H1 (cell line): ENCODE measurements at places on chromosomes 7 and 10. TPM values are rescaled to one million over a fixed set of nuclear protein-coding genes. Genes with fewer than 3 reads are reported as not detected.

GRCh38 chr7:153504288-153505075 lies 547.7 kb upstream of the DPP6 start:
- H3K4me3 ChIP-seq = no peak overlapping the region
- H3K4me1 ChIP-seq = no peaks in the 10 kb centered on the region
- H3K27me3 ChIP-seq = no peaks in the 10 kb centered on the region
- no peaks in the 10 kb centered on the region for H3K36me3 ChIP-seq
- DNase-seq = no peak
- no peak overlapping the region for H3K27ac ChIP-seq

DNA sequence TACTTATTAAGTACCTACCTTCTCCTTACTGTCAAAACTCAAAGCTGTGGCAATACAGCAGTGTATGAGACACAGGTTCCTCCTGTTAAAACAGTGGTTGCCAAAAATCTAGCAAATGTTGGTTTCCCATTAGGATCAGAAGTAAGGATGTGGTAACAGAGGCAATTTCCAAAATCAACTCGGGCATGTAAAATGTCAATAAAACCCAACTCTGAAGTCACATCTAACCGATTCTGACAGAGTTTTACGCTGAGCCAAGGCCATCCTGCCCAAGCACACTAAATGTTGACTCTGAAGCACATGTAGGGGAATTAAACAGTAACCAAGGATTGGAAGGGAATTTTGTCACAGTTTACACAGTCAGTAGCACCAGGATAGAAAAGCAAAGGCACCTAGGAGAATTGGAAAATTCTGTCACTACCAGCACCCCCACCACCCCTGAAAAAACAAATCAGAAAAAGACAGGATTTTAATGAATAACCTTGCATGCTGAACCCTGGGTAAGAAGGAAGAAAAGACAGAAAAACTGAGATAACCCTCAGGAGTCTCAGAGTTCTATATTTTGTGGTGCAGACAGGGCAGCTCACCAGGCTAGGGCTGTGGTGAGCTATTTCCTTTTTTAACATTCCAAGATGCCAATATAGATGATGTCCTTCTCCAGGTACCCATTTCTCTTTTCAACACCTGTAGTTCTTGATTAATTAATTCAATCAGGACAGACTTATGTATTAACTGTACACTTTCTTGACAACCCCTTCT lies 119.5 kb downstream of the DOCK4 start:
- no peak overlapping the region for H3K27ac ChIP-seq
- H3K4me3 ChIP-seq = no peak overlapping the region
- no peaks in the 10 kb centered on the region for H3K4me1 ChIP-seq

EEPD1 gene
- polyA plus RNA-seq = 3.1 and 5.5 TPM in 2 replicates

GRCh38 chr7:130995252-130996081 lies 261.5 kb upstream of the KLF14 start:
- no peak overlapping the region for H3K27ac ChIP-seq
- no peak overlapping the region for H3K4me3 ChIP-seq

DNA sequence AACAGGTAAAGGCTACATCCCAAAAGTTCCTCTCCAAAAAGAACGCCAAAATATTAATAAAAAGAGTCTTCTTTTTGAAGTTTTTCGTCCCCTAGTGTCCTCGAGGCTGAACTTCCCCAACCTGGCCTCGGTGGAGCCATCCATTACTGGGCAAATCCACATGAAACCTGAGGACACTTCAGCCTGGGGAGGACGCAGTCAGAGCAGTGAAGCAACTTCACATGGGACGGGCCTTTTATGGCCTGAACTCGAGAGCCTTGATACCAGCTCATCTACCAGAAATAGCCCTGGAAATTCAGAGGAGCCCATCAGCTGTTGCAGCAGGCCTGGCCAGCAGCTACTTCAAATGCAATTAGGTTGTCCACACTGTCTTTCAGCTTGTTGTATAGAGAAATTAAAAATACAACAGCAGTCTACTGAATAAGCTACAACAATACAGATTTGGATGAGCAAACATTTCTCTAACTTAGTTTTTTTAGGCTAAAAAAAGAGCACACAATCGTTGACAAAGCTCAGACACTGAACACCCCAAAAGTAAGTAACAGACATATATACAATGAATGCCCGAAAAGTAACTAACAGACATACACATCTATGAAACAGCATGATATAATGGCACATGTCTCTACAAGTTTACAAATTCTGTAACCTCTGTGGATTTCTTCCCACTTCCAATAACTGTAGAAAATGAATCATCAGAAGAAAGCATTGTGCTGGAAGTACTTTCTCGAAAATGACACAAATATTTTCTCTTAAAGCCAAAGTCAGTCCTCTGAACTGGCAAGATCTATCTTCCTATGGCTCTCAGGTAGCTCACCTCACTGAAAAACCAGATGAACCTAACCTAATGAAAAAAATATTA lies at the start of gene SVIL:
TSS of gene SVIL (minus strand) at position 208 of the 862 bp plus-strand sequence. CDS start 79,913 bp downstream, outside the sequence.
- H3K27ac ChIP-seq = no peak within 1 kb of the TSS
- no peak within 1 kb of the TSS for H3K4me3 ChIP-seq
- no peaks in the 10 kb centered on the region for H3K27me3 ChIP-seq

LMTK2 gene
- polyA plus RNA-seq = 9.7 and 11.3 TPM in 2 replicates

- H3K4me3 ChIP-seq = no peak overlapping the region
- peaks cover 1% of the 10 kb centered on the region; the same call in 1 of the 2 replicates for H3K4me1 ChIP-seq
- H3K36me3 ChIP-seq = peaks cover 7% of the 10 kb centered on the region; the same call in 1 of the 2 replicates
These were observed 9.5 kb downstream of the INHBA start for GRCh38 chr7:41693150-41693997.

PON1 gene
- polyA plus RNA-seq = not detected in 2 replicates

CYP2C19 gene
- not detected in 2 replicates for polyA plus RNA-seq

TRAPPC14 gene
- polyA plus RNA-seq = 11.9 and 19.6 TPM in 2 replicates

SPDYE1 gene
- polyA plus RNA-seq = not detected in 2 replicates

DNA sequence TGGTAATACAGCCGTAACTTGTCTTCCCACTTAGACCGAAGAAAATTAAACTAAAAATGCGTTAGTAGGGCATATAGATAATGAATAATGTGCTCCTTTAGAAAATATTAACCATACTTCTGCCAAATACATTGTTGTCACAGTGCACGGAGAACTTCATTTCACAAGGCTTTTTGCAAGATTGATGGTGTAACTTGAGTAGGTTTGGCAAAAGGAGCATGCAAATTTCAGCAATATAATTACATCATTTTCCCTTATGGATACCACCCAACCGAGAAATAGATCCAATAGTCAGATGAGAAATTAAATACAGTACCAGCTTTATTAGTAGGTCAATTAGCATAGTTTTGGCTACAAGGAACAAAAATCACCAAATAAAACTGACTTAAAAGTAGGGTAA lies 792.6 kb upstream of the C7orf33 start:
- no peaks in the 10 kb centered on the region for H3K4me1 ChIP-seq
- DNase-seq = no peak
- no peaks in the 10 kb centered on the region for H3K27me3 ChIP-seq
- no peak overlapping the region for H3K27ac ChIP-seq
- H3K36me3 ChIP-seq = no peaks in the 10 kb centered on the region

LHPP gene
- 45.0 and 50.5 TPM in 2 replicates for polyA plus RNA-seq

TLX1 gene
- polyA plus RNA-seq = not detected in 2 replicates

- H3K4me3 ChIP-seq = no peak overlapping the region
- H3K27ac ChIP-seq = no peak overlapping the region
- no peaks in the 10 kb centered on the region for H3K27me3 ChIP-seq
- H3K4me1 ChIP-seq = peaks cover 10% of the 10 kb centered on the region
- DNase-seq = no peak
These were observed 161.5 kb downstream of the FGFR2 start for GRCh38 chr10:121436630-121437341.

DNA sequence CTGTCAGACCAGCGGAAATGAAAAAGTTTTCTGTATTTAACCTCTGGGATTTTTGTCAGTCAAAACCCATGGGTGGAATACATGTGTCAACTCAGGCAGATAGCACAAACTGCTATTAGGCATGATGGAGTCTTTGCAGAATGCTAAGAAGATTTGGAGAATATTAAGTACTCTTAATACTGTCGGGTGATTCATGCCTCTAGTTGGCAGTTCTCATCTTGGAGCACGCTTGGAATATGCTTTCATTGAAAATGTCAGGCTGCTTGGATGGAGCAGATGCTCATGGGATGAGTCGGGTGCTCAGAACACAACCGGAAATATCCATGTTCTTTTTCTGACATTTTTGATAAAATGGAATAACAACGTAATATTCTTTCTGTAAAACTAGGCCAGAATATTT lies 27.6 kb upstream of the PRKG1 start:
- no peak overlapping the region for H3K4me3 ChIP-seq
- no peak overlapping the region for H3K27ac ChIP-seq
- H3K4me1 ChIP-seq = no peaks in the 10 kb centered on the region

SCART1 gene
- polyA plus RNA-seq = 0.14 and 0.22 TPM in 2 replicates

DNA sequence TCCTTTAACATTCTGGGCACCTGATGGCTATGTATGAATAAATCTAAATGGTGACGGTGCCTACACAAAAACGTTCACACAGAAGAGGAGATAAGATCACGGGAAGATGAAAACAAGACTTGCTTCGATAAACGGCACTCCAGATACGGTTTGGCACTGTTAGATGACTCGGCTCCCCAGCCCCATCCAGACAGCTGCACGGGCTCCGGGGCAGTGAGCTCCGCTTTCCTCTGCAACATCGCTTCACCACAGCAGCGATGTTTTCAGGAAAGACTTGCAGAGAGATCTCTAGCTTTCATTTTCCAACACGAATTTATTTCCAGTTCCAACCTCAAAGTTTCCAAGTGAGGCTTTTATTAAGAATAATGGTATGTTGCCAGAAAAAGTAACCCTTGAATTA lies 132.1 kb downstream of the KLF6 start:
- DNase-seq = no peak
- H3K27me3 ChIP-seq = no peaks in the 10 kb centered on the region
- no peaks in the 10 kb centered on the region for H3K36me3 ChIP-seq
- H3K4me1 ChIP-seq = peaks cover 4% of the 10 kb centered on the region; the same call in 1 of the 2 replicates
- H3K27ac ChIP-seq = no peak overlapping the region
- no peak overlapping the region for H3K4me3 ChIP-seq

ZNF786 gene
- polyA plus RNA-seq = 7.7 and 8.3 TPM in 2 replicates
